ENCODE measurements at places on chromosomes 6 and 20.

GRCh38 chr6:150368762-150369161 is at the start of gene IYD:
Gene IYD, plus strand, starts transcription at chr6:150369012. Its CDS starts 20 bp downstream, at chr6:150369032.
- no peak for DNase-seq

GRCh38 chr6:6910734-6911295 is 196.9 kb upstream of the RREB1 start:
- DNase-seq = no peak

DNA sequence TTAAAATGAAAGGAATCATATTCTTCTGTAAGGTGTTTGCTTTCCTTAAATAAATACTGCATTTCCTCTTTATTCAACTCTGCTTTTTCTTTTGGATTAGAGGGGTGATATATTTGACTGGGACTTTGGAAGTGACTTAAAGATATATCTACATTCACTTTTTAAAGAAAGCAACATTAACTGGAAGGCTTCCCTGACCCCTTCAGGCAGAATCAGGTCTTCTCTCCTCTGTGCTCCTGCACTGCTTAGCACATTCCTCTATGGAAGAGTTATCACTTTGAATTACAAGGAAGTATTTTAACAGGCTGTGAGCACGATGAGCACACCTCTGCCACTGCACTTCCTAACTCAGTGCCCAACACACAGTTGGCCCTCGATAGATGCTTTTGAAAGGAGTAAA is 59.2 kb upstream of the POU3F2 start:
- no peak for DNase-seq

- no peak for DNase-seq
Observed at GRCh38 chr6:33631971-33632557, 10.9 kb downstream of the ITPR3 start.

- DNase-seq = no peak
Observed at GRCh38 chr20:49542514-49542991, 25.4 kb downstream of the PTGIS start.

- DNase-seq = no peak
Observed at GRCh38 chr6:67411036-67411435, 1224.0 kb upstream of the ADGRB3 start.

- DNase-seq = no peak
Observed at GRCh38 chr6:150029749-150030148, 4.4 kb upstream of the RAET1L start.

Measured in left kidney (tissue), 8 donors.